ENCODE measurements at places on chromosomes 2 and 18.

GRCh38 chr2:129565551-129566109 is 413.8 kb upstream of the RAB6C start:
- no peak for DNase-seq

GRCh38 chr2:64330281-64331113 is 123.5 kb upstream of the LGALSL start:
- peak; percentile 68 for DNase-seq

DNA sequence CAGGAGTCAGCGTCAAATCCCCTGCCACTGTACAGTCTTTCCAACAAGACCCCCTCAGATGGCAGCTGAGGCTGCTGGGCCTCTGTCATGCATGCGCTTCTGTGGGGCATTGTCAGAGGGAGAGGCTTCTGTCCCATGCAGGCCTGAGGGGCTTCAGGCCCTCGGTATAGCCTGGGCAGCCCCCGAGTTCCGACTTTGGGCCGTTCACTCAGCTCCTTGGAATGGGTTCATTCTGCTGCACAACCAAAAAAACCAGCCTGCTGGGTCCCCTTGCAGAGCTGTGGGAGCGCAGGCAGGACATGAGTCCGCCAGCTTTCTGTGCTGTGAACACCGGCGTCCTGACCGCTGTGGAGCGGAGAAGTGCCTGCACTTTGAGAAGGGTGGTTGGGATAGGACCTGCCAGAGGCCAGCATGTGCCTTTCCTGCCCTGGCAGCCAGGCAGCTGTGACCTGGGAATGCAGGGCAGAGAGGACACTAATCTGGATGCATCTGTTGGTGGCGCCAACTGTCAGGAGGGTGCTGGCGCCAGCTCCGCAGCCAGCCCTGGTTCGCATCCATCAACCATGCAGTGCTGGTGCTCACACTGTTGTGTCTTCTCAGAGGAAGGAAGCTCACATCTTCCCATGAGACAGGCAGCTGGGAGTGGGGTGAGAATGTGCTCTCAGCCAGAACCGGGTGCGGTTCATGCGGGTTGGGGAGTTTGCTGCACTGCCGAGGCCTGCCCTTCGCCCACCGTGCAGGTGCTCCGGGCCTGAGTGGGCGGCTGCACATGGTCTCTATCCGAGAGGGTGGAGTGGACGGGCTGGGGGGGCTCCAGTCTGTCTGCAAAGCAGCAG is 14.3 kb downstream of the ARHGEF4 start:
- no peak for DNase-seq

DNA sequence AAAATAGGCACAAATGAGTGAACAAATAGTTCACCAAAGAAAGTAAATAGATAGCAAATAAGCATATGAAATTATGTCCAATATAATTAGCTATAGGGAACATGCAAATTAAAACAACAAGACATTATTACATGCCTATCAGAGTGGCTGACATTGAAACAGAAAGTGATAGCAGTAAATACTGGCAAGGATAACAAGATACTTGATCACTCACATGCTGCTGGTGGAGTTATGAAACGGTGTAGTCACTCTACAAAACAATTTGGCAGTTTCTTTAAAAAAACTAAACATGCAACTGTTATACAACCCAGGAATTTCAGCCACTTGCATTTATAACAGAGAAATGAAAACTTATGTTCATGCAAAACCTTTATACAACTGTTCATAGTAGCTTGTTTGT is 439.2 kb upstream of the ACVR2A start:
- no peak for DNase-seq

GRCh38 chr2:131035112-131035825 is 58.0 kb downstream of the FAM168B start:
- DNase-seq: no peak

- no peak for DNase-seq
Observed at GRCh38 chr2:176535467-176536113, 266.3 kb downstream of the MTX2 start.

- DNase-seq: no peak
Observed at GRCh38 chr18:47987388-47987699, 56.9 kb upstream of the SMAD2 start.

DNA sequence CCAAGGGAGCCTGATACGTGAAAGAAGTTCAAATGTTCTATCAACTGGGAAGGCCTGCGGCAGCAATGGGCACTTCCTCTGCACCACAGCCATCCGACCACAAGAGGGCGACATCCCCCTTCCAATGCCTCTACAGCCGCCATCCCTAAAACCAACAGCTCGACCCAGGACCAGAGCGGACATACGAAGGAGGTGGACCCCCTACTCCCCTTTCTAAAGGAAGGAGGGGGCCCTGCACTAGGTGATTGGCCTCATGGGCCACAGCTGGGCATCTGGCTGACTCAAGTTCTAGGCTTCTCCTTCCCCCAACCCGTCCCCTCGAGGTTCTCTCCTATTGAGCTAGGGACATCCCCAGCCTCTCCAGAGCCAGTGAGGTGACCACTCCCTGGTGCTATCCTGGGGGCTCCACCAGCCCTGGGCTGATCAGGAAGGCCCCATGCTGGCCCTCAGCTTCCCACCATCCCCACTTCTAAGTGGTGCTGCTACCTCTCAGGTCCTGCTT is 217.2 kb downstream of the TNS1 start:
- peak; percentile 49 for DNase-seq

GRCh38 chr2:52536929-52537460 is 1230.6 kb upstream of the CHAC2 start:
- no peak for DNase-seq

GRCh38 chr2:21656330-21657075 is 532.7 kb downstream of the TDRD15 start:
- DNase-seq: no peak

- DNase-seq: no peak
Observed at GRCh38 chr2:24409171-24409570, 48.8 kb upstream of the ITSN2 start.

GRCh38 chr2:135820003-135820618 is 16.9 kb downstream of the LCT start:
- peak; percentile 46 for DNase-seq

- no peak for DNase-seq
Observed at GRCh38 chr18:80130555-80130954, 21.5 kb downstream of the ADNP2 start.

DNA sequence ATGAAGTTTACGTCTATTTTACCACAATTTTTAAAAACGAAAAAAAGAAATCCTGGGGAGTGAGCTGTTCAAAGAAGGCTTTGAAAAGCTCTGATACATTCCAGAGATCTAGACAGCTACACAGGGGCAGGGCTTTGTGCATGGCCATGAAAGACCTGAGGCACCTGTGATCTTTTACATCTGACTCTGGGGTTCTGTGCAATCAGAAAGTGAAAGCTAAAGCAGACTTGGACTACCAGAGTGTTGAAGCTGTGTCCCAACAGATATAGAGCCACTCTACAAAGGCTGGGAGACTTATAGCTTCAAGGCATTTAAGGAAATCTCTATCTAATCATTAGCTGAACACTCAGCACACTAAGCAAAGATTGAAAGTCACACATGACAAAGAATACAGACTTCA is 34.1 kb downstream of the PARD6G start:
- no peak for DNase-seq

DNA sequence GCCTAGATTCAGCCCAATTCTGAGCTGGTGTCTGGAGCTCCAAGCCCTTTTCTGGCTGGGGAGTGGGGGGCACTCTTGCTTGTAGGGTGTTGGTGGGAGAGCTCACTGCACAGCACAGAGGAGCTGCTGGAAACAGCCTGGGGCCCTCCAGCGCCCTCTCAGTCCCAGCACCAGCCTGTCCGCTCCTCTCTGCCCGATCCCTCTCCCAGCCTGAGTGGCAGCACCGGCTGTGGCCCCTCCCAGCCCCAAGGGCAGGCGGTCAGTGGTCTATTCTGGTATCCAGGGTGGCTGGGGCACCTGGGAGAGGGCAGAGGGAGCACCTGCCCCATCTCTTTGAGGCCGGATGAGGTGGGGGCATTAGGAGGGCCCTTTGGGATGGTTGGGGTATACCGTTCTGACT is 13.2 kb upstream of the DES start:
- no peak for DNase-seq

- DNase-seq: no peak
Observed at GRCh38 chr18:55073116-55073515, 113.9 kb upstream of the CCDC68 start.

DNA sequence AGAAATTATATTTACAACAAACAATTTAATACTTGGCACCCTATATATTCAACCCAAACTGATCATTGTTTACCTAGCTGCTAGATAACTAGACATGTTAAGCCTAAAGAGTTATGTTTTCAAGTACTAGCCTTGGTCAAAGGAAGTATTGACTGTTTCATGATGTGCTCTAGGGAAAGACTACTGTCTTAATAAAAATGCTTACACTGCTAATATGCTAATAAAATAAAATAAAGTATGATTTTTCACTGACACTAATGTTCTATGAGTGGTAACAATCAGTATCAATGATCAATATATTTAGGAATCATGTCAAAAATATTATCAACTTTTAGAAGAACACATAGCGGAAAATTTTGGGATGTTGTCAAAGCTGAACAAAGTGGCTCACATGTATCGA is 225.5 kb downstream of the OSR1 start:
- DNase-seq: no peak

GRCh38 chr2:5587766-5588165 is 104.4 kb upstream of the SOX11 start:
- DNase-seq: no peak

DNA sequence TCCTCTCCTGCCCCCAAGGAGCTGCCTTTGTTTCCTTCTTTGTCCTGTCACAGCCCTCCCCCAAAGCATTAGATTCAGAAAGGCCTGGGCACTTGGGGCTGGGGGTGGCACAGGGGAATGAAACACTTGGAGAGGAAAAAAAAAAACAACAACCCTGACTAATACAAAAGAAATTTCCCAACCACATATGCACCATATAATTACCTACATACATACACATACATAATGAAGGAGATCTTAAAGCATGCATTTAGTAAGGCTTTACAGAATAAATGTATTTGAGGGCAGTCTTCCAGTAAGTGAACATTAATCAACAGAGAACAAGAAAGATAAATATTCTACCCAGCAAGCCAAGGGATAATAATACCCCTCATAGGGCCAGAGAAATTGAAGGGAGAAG is 70.0 kb upstream of the PPP1CB start:
- no peak for DNase-seq

DNA sequence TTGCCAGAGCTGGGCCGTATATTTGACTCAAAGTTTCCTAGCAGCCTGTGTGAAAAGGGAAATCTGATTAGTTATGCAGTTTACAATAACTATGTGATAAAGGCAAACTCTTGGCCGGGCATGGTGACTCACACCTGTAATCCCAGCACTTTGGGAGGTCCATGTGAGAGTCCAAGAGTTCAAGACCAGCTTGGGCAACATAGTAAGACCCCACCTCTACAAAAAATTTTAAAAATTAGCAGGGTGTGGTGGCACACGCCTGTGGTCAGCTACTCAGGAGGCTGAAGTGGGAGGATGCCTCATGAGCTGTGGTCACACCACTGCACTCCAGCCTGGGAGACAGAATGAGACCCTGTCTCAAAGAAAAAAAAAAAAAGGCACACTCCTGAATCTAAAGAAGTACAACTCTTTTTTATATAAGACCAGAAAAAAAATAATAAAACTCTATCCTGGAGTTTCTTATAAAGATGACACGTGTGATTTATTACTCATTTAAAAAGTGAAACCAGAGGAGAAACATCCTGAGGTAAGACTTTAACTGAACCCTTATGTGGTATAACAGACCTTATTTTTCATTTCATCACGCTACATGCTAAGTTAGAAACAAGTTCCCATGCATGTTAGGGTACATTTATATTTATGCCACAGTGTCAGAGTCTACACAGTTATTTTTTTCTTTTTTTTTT is 32.6 kb upstream of the KCMF1 start:
- DNase-seq: no peak

GRCh38 chr18:57434536-57435494 is at the start of gene ONECUT2:
Gene ONECUT2 (plus strand): TSS chr18:57435374. CDS start chr18:57435717, 343 bp downstream.
- DNase-seq: no peak

DNA sequence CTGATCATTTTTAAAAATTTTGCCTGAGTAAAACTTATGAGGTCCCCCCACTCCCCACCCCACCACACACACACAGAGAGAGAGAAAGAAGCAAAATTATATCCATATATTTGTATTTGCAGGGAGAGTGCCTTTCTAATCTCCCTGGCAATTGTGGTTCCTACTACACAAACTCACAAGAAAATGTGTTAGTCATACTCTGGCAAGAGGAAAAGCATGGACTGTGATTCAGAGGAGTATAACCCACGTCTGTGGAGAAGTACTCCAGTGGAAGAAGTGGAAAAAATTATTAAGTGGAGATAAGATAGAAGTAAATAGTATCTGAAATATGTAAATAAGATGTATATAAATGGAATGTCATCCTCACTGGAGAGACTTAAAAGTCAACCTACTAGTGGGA is 114.0 kb downstream of the DSEL start:
- no peak for DNase-seq

GRCh38 chr18:26462355-26462754 is 86.0 kb downstream of the KCTD1 start:
- no peak for DNase-seq

DNA sequence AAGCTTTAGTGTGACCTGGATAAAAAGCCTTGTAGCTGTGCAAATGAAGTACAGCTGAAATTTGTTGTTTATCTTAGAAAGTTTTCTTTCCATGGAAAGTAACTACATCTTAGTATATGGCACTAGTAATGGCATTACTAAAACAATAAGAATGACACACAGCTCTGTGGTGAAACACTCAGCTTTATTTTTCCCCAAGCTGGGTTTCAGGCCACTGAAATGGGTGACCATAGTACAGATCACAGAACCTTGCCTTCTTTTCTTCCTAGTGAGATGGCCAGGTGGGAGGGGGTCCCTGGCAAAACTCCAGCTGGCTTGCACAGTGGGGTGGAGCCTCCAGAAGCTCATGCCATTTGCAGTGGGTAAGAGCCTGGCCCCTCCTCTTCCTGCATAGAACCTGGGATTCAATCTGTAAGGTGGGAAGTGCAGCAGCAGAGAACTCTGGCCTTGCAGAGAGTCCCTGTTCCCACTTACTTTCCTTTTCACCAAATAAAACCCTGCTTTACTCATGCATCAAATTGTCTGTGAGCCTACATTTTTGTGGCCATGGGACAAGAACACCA is 17.6 kb upstream of the GRP start:
- no peak for DNase-seq

DNA sequence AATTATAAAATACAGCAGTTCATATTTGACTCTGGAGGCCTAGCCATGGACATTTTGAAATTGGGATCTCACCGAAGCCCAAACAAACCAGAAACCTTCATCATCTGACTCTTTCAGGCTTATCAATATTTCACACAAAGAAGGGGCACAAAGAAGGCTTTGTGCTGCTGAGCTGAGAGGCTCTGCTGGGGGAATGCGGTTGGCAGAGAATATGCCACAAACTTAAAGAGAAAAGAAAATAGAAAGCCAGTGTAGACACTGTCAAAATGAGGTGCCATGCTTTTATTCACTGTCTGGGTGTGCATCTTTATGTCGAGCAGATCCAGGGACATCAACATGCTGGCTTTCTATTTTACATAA is 162.6 kb downstream of the QPCT start:
- no peak for DNase-seq

DNA sequence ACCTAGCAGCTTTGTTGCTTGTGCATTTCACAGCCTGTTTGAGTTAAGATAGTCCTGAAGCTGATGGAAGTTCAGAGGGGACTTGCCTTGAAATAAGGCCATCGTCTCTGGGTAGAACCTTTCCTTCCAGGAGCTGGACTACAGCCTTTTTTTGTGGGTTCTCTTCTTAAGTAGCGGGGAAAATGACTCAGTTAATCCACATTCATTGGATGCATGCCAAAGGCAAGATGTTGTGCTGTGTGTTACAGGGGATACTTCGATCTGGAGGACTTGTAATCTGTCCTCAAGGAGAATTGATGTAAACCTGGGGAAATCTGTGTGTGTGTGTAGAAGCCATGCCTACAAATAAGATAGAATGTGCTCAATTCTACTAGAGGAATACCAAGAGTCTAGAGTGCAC is 46.8 kb downstream of the RPIA start:
- DNase-seq: no peak

- DNase-seq: no peak
Observed at GRCh38 chr2:98537390-98538126, 70.8 kb downstream of the COA5 start.

Measured in stimulated activated CD8-positive, alpha-beta memory T cell treated with anti-CD3 and anti-CD28 coated beads, Interleukin-2, amount 100 ng/mL, for 1 hour (primary cell).